T-helper 17 cell (primary cell): ENCODE measurements at places on chromosomes 16 and 17.

DNA sequence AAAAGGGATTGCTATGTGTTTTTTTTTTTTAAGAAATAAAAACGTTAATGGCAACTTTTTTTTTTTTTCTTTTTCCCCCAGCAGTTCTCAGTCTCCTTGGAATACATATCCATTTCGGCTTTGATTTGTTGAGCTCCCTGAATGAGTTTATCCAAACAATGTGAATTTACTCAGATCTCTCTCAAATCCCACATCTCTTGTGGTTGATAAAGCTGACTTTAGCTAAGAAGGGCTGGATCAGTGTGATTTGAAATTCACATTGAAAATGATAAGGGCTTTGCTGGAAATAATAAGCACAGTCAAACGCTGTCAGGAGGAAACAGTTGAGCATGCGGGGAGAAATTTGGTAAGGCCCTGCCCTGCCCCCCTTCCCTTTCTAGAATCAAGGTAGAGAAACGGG, 74.1 kb upstream of the IRX3 start:
- DNase-seq = no peak

DNA sequence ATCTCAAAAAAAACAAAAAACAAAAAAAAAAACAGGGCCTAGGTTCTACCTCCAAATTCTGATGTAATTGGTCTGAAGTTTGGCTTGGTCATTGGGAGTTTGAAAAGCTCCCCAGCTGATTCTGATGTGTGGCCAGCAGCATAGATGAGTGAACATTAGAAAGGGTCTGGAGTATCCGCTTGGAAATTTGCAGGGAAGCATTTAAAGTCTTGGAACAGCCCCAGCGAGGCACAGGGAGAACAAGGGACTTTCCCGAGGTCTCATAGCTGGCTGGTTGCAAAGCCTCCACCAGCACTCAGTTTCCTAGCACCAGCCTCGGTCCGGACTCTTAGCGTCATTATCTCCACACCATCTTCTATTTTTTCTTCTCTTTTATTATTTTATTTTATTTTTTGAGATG, 70.8 kb downstream of the RAB11FIP4 start:
- no peak for DNase-seq

DNA sequence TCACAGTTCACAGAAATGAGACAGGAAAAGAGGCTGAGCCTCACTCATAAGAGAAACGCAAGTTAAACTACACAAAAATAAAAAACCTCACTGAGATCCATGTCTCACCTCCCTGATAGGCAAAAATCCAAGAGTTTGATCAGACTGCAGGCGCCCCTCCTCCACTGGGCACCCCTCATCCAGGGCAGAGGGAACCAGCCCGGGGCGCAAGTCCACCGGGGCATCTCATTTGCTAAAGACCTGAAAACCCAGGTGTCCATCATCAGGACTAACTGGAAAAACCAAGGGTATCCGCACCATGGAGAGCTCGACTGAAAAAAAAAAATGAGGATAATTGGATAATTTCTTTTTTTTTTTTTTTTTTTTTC, 2.6 kb downstream of the HBZ start:
- DNase-seq = no peak

GRCh38 chr17:37391146-37391545, 15.4 kb downstream of the C17orf78 start:
- DNase-seq = no peak

GRCh38 chr17:42669977-42670788, 6.6 kb downstream of the PLEKHH3 start:
- peak; percentile 62 for DNase-seq

- no peak for DNase-seq
Measured at GRCh38 chr17:32553168-32553567, 66.4 kb downstream of the CDK5R1 start.

GRCh38 chr16:79658301-79659033, 57.9 kb upstream of the MAF start:
- DNase-seq = no peak

- DNase-seq = no peak
Measured at GRCh38 chr17:15081008-15081407, 184.1 kb downstream of the PMP22 start.

DNA sequence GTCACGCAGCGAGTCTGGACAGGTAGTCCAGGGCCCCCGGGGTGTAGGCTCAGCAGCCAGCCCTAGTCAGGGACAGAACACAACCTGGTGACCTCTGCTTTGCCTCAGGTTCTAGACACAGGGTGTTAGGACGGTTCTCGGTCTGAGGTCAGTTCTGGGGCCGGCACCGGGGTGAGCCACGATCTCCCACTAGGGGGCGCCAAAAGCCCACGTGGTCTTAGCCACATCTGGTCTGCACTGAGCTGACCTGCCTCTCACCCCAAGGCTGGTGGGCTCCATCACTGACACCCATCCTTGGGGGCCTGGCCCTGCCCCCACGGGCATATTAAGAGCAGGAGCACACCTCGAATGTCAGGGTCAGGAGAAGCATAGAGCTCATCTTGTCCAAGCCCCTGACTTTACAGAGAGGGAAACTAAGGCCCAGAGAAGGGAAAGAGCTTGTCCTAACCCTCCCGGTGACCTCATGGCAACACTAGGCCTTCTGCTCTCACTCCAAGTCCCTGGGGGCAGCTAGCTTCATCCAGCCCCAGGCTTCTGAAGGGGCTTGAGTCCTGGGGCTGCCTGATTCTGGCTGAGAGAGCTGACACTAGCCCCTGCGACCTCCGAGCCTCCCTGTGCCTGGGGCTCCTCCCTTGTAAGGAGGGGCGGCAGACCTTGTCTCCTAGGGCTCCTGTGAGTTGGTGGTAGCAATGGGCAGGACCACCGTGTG, 9.0 kb downstream of the SLC5A10 start:
- peak; percentile 49 for DNase-seq

- no peak for DNase-seq
Measured at GRCh38 chr17:18246880-18247612, 11.5 kb downstream of the FLII start.

- no peak for DNase-seq
Measured at GRCh38 chr17:74569020-74570003, 2.0 kb upstream of the CD300H start.

GRCh38 chr16:17723531-17724134, 252.9 kb upstream of the XYLT1 start:
- no peak for DNase-seq

DNA sequence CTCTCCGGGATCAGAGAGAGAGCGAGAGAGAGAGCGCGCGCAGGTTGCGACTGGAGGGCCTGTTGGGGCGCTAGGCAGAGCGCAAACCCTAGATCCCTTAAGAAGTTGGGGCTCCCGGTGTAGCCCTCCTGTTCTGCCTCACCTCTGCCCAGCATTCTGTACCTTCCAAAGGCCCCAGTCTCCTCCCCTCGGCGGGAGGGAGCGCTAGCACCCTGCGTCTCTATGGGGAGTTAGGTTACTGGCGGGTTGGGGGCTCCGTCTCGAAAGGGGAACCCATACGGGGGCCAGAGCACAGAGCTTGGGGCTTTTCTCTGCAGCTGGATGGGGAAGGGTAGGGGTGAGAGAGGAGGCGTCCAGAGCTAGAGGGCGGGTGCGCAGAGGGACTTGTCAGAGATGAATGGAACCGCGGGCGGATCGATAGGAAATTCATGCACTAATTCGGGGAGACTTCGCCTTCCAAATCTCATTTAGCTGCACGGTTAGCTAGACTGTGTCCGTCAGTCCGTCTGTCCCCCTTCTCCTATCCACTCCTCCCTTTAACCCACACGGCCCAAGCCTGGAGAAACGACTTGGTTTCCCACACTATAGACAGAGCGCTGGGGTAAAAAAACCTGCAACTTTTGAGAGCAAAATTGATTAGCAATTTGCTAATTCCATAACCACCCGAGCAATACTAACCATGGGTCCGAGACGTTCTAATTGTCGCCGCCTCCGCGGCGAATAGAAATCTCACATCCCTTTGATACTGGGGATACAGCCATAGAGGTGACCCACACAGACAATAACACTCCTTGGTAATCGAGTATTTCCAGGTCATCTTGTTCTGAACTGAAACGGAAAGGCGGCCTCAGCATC, 693 bp upstream of the HOXB4 start:
- DNase-seq = no peak

- DNase-seq = no peak
Measured at GRCh38 chr17:33980193-33980592, 274.9 kb upstream of the CCL2 start.

DNA sequence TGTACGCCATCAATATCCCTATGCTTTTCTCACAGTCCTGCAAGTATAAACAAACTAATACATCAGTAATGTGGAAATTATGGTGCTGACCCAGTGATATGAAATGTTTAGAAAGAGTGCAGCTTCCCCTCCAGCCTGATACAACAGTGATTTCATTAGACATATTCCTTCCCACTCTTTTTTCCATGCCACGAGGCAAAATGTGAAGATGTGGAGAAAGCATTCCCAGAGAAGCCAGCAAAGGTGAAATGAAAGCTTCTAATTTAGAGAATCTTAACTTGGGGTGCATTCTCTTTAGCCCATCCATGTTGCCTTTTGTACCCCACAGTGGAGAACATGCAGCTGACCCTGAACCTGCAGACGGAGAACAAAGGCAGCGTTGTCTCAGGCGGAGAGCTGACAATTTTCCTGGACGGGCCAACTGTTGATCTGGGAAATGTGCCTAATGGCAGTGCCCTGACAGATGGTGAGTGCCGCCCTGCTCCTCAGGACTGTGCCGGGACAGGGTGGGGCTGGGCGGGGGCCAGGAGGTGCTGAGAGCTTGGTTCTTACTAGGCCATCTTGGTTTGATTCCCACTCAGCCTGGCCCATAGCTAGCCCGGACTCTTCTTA, 77.8 kb downstream of the WWP2 start:
- DNase-seq = no peak

DNA sequence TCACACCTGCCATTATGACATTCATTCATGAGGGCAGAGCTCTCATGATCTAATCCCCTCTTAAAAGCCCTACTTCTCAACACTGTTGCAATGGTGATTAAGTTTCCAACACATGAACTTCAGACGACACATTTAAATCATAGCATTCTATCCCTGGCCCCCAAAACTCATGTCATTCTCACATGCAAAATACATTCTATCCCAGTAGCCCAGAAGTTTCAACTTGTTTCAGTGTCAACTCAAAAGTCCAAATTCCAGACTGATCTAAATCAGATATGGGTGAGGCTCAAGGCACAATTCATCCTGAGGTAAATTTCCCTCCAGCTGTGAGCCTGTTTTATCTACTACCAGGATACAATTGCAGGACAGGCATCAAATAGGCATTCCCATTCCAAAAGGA, 25.2 kb downstream of the LYRM1 start:
- no peak for DNase-seq

GRCh38 chr16:9212621-9213020, 121.2 kb downstream of the HAPSTR1 start:
- DNase-seq = no peak

DNA sequence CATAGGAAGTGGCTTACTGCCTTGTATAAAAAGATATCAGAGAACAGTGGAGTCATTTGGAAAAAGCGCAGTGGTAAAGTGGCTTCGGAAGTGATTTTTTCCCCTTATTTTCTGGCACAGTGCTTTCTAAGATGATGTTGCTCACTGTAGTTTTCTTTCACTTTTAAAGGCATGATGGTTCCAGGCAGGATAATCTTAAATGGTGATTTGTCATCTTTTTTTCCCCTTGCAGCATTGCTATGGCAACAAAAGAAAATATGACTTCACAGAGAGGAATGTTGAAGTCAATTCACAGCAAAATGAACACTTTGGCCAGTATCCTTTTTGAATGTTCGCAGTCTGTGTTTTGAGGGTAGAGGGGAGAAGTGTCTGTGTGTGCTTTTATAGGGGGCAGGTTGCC, 42.5 kb downstream of the GOSR1 start:
- no peak for DNase-seq

GRCh38 chr17:18859256-18859655, 1.3 kb downstream of the PRPSAP2 start:
- DNase-seq = no peak

DNA sequence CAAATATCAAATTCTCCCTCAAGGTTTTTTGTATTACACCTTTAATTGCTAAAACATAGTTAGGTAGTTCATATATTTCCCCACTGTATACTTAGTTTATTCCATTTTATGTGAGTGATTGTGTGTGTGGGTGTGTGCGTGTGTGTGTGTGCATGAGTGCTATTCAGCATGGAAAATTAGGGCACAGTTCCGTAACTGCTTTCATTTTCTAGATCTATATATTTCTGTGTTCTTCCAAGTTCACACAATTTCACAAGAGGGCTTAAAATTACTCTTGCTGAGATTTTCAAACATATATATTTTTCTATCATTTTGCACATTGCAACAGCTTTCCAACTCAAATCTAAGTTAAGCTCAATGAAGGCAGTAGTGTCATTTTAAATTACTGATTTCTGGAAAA, 782.9 kb upstream of the SOX9 start:
- no peak for DNase-seq

- DNase-seq = no peak
Measured at GRCh38 chr16:24839347-24839972, 6.3 kb upstream of the SLC5A11 start.
